Stimulated activated CD8-positive, alpha-beta memory T cell treated with anti-CD3 and anti-CD28 coated beads, Interleukin-15, amount 100 ng/mL, for 24 hours (primary cell): ENCODE measurements at places on chromosomes 4 and X.
A peak's percentile ranks its signal among the peaks of the same experiment; 100 is the strongest.

DNA sequence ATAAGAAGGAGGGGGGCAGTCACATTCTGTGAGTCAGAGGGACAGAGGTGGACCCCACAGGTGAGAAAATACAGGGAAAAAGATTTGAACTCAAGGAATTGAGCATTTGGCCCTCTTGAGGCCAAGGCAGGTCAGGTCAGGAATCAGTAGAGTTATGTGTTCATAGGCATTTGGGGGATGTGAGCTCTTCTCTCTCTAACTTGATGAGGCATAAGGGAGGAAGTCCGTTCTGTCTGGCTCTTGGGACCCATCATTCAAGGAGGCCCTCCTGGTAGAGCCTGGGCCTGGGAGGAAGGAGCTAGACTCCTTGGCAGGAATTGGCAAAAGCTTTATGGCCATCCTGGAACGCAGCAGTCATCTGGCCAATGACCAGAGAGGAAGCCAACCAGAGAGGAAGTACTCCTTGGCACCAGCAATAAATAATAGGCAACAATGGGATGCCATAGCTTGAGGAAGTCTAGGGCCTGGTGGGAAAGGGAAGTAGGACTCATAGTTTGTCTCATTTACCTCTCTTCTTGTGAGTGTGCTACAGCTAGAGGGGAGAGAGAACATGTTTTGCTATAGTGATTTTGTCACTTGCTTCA, 53.0 kb downstream of the MSN start:
- no peak for DNase-seq

- no peak for DNase-seq
Observed at GRCh38 chr4:121697564-121697963, 784 bp upstream of the ANXA5 start.

GRCh38 chr4:6546681-6547447, 28.1 kb upstream of the MAN2B2 start:
- DNase-seq, result no peak

DNA sequence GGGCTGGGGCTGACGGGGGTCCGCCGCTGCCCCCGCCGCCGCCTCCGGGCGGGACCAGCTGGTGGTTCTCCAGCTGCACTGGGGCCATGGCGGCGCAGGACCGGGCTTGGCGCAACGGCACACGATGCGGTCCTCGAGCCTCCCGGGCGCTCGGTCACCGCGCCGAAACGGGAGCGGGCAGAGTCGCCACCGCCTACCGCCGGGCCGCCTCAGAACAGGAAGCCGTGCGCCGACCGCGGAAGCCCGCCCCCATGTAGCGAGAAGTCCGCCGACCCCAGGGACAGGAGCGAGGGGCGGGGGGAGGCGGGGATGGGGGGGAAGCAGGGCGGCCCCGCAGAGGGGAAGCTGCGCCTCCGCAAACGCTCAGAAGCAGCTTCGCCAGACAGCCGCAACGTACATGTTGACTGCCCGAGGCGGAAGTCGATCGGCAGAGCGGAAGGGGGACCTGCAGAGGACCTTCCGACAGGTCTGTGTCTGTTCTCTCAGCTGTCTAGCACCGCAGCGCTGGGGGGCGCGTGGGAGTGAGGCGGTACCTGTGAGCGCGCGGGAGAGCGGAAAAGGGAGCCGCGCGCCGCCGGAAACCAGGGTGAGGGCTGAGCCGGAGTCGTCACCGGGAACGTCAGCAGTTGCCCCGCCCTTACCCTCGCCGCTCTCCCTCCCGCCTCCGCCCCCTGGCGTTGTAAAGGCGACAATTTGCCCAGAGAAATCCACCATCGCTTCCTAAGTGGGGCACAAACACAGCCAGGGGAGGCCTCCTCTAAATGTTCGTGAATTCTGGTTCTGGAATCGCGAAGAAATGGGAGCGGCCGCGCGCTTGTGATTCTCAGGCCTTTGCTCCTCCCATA, at the start of gene MED14:
MED14 (minus strand) TSS at position 218 of the 845 bp plus-strand sequence; CDS start at position 88, 130 bp downstream.
- DNase-seq, result peak; percentile 67

DNA sequence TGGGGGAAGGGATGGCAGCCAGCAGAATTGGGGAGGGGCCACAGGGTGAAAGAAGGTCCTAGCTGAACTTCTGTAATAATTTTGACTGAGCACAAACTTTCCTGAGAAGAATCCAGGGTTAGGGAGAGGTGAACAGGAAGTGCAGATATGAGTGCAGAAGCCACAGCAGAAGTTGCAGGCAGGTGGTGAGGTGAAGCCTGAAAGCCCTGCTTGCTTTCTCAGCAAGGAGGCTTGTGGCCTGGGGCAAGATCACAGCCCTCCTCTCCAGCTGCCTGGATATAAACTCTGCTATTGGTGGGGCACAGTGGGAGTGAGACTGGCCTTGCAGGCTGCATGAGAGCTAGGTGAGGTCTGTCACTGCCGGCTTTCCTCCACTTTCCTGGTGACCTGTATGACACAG, 44.1 kb upstream of the UPRT start:
- DNase-seq, result no peak

DNA sequence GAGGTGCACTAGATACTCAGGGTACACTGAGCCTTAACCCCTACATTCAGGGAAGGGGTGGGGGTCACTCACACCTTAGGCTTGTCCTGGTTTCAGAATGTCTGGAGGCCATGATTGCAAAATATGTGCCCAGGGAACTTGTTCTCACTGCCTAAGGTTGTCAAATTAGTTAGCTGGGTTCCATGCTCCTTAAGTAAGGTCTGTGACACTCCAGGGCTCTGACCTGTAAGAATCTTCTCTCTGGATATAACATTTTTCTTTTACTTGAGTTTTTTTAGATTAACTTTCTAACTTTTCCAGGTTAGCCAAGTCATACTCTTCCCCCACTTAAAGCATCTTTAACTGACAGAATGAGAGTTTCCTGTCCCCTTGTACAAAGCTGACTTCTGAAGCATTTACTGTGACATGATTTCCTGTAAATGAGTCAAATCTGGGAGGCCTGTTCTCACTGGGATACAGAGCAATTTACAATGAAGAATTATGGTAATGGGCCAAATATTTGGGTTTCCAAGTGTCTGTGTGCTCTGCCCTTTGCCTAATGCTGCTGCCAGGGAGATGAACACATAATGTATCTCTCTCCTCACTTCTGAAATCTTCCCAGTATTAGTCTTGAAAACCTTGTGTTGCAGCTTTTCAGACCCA, 101.7 kb downstream of the GATB start:
- no peak for DNase-seq

DNA sequence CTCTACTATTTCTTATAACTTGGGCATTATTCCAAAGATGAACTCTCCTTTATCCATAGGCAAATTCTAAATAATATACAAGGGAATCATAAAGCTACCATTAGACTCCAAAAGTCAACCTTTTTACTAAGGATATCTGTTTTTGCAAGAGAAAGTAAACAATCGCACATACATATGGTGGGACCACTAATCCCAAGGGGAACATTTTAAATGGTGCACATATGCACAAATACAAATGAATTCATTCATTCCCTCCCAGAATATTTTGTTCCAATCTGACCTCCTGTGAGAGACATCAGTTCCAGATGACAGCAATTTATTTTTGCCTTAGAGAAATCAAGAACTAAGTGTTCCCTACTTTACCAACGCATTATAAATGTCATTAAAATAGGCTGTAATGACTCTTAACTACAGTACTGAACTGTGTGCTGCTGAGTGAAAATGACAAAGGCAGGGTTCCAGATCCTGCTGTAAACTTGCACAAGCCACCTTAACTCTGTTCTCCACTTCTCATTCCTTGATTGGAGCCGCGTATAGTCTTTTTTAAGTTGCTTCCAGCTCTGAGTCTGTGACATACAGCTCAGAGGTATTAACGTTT, 2.0 kb downstream of the DHX15 start:
- DNase-seq, result no peak

DNA sequence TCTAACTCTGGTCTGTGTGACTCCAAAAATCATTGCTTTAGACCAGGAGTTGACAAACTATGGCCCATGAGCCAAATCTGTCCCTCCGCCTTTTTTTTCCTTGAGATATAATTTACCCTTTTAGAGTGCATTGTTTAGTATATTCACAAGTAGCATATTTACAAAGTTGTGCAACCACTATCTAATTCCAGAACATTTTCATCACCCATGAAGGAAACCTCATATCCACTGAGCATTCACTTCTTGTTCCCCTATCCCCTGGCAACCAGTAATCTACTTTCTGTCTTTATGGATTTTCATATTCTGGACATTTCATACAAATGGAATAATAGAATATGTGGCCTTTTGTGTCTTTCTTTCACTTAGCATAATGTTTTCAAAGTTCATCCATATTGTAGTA, 67.4 kb upstream of the CITED1 start:
- DNase-seq, result no peak

DNA sequence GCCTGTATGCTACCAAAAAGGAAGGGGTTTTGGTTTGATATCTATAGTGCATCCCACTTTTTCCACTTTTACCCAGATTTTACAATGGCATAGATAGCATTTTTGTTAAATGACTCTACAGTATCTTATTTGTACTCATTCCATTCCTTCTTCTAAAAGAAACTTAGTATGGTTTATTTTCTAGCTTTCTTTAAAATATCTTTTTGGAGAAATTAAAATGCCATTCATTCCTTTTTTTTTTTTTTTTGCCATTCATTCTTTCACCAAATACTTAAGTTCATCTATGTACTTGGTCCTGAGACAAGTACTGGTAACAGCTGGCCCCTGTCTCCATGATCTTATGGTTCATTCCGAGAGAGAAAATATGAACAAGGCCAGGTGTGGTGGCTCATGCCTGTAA, 49.1 kb downstream of the MID1 start:
- DNase-seq, result no peak

DNA sequence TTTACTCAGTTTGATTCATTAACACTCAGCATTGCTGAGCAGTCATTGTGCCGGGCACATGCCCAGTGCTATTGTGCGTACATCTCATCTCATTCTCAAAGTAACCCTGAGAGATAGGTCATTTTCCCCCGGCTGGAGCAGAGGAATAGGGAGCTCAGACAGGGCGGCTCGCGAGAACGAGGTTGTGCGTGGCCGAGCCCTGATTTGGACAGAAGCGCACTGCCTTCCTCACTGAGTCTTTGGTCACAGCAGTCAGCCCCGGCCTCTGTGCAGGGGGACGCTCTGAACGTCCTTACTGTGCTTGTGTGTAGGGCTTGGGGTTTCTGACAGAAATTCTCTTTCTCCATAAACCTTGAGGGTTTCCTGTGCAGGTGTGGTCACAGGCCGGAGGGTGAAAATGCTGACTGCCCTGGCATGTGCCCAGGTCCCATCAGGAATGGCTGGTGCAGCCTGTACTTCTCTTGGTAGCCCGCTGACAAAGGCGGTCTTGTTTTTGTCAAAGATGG, 39.5 kb downstream of the NOP14 start:
- no peak for DNase-seq

- no peak for DNase-seq
Observed at GRCh38 chrX:12011075-12011474, 127.2 kb upstream of the FRMPD4 start.

- DNase-seq, result no peak
Observed at GRCh38 chr4:182449186-182449929, 206.2 kb downstream of the TENM3 start.

DNA sequence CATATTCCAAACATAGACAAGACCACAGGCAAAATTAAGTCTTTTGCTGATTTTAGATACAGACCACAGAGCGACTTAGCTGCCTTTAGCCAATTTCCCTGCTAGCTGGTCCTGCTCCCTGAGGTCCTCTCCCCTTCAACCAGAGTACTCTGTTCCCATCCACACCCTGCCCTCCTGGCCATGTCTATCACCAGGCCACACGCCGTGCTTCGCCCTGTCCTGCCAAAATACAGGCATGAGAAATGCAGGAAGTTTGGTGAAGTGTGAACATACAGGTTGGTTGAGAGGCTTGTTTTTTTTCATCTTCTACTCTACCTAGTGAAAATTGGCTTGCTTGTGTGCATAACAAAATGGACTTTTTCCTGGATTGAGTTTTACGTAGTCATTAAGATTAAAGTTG, 226.2 kb upstream of the TENM3 start:
- no peak for DNase-seq

GRCh38 chrX:2595258-2595657, 94.5 kb upstream of the DHRSX start:
- DNase-seq, result no peak

DNA sequence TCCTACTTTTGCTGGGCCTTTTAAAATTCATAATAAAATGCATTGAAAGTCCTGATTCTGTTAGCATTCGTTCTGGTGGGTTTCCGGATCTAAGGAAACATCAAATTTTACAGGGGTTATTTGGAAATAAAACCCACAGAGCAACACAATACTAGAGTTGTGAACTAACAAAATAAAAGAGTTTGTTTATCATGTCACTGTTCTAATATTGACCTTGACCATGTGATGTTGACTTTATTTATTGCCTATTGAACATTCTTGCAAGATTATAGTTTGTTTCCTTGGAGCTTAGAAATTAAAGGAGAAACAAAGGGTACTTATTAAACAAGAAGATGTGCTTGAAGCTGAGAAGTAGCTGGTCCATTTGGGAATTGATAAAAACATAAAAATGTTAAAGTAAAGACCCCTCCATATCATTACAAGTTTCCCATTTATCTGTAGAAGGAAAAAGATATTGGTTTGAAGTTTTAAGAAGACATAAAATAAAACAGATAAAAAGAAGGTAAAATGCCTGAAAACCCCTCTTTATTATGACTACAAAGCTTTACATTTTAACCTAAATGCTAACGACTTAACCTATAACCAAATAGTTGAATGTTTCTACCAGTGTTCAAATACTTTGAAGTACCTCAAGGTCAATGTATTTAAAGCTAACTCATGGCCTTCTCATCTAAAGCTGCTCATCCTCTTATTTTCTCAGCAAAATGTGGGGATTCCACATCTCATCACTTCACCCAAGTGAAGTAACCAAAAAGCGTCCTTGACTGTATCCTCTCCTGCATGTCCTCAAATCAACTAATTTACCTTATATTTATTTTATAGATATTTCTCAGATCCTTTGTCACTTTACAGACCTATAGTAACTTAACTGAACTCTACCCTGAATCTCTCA, 179.6 kb downstream of the GASK1B start:
- no peak for DNase-seq

DNA sequence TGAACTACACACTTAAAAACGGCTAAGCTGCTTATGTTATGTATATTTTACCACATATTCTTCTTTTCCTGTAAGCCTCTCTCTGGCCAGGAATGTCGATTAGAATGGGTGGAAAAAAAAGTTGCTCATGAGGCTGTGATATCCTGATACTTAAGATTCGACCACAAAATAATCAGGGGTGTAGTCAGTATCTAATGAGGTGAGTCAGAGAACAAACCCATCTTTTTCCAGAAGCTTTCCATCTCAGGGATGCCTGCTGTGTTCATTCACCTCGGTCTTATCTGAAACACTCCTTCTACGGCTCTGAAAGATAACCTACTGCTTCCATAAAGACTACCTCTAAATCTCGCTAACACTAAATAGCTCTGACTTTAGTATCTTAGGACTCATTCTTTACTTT, 142.7 kb upstream of the MAP3K15 start:
- no peak for DNase-seq

- no peak for DNase-seq
Observed at GRCh38 chr4:77001907-77002306, 52.4 kb downstream of the SEPTIN11 start.
